Bronchial epithelial cell (primary cell): ENCODE measurements at places on chromosomes 3 and 15. TPM values are rescaled to one million over a fixed set of nuclear protein-coding genes. Genes with fewer than 3 reads are reported as not detected.

DNA sequence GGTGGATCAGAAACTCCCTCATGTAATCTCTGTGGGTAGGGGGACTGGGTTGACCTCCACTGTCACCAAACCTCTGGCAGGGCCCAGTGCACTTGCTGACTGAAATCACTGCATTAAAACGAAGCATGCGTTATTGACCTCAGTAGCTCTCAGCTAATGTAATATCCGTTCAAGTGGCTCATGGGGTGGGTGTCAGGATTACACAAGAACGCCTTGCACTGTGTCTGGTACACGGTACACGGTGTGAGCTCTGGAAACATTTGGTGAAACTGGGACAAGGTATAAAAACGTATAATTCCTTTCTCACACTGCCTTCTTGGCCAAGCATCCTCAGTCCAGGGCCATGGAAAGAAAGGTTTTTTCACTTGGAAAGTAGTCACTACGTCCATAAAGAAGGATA is 11.9 kb downstream of the LRTM1 start:
- no peak for DNase-seq

- peak; percentile 64 for DNase-seq
Measured at GRCh38 chr3:112746675-112747280, 99.9 kb downstream of the CD200R1L start.

DNA sequence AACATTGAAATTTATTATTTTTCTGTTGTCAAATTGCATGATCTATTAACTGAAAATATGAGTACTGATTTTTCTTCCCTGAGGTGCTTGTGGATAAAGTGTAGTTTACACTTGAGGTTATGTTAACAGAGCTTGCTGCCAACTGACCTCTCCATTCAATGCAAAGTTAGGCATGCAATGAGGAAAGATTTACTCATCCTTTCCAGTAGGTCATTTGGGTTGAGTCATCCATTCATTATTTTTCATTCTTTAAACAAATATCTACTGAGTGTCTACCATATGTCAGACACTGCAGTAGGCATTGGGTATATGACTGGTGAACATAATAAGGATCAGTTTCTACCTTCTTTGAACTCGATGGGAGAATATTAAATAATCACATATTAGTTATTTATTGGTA is 604.1 kb downstream of the EDEM1 start:
- peak; percentile 24 for DNase-seq

DNA sequence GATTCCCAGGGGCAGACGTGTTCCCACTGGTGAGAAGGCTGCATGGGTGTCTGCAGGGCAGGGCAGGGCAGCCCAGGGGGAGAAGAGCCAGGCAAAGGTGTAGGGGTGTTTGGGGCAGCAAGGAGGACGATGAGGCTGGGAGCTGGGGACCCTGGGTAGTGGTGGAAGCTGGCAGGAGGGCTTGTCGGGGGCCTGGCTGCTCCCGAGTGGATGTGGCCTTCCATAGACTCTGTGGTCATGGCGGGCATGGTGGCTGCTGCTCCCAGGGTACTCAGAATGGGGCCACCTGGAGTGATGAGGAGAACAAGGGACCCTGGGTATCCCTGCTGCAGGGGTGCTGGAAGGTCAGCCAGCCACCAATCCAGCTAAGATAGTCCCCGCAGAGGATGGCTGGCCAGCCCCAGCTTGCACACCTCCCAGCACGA is 107.5 kb downstream of the WNT7A start:
- no peak for DNase-seq

- no peak for DNase-seq
Measured at GRCh38 chr15:26298659-26299170, 435.6 kb upstream of the ATP10A start.

- DNase-seq = peak; percentile 59
Measured at GRCh38 chr3:133574260-133574881, 885 bp downstream of the CDV3 start.

- no peak for DNase-seq
Measured at GRCh38 chr3:175335229-175335628, 476.1 kb downstream of the NAALADL2 start.

DNA sequence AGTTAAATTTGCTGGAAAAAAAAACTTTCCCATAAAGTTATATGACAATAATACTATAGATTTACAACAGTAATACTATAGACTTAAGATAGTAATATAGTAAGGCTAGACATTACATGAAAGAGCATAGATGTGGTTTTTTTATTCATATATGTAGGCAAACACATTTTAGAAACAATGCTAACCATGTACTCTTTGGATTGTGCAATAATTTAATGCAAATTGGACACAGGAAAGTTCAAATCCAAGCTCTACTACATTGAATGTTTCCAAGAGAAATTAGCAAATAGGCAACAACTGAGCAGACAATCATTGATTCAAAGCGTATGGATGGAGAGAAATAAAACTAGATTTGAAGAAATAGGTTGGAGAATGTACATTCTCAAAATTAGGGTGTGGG is 469.2 kb downstream of the CNTN3 start:
- no peak for DNase-seq

DNA sequence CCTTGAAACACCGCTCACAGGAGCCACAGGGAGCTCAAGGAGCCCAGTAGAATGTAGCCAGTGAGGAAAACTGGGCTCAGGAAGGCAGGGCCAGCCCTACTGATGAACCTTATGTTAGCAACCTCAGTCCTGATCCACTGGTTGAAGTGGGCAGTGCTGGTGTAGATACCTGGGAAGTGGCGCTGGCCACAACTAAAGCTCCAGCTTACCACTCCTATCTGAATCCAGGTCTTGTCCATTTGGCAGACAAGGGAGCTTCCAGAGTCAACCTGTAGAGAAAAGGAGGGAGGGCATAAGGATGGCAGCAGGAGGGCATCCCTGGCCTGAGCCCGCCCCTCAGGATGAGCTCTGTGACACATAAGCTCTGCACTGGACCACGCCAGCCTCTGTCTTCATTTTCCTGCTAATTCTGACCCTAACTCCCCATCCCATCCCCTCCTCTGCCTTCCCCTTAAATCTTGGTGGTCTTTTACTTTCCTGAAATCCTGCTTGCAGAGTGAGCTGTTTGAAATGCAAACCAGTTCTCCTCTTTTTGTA is 2.1 kb upstream of the PRSS50 start:
- no peak for DNase-seq

- DNase-seq = no peak
Measured at GRCh38 chr15:79178594-79178993, 88.0 kb upstream of the RASGRF1 start.

- DNase-seq = peak; percentile 95
Measured at GRCh38 chr15:67746450-67746849, 78.9 kb upstream of the SKOR1 start.

Gene BNC1
- 37.6 and 74.2 TPM in 2 replicates for total RNA-seq

Gene PLA2G4D
- under 0.01 TPM in 2 replicates for total RNA-seq

Gene ANKRD34C
- not detected in 2 replicates for total RNA-seq

Gene HIGD2B
- total RNA-seq = 0.13 TPM in 1 of 2 replicates, not detected in the other

Gene SPATA12
- under 0.01 TPM in 1 of 2 replicates, not detected in the other for total RNA-seq

Gene P2RY1
- total RNA-seq = 13.7 and 24.5 TPM in 2 replicates

Gene CCR1
- total RNA-seq = not detected in 2 replicates

Gene TIGIT
- not detected in 2 replicates for total RNA-seq
